ENCODE measurements at places on chromosomes 1 and 21.

- DNase-seq, result peak; percentile 6
Observed at GRCh38 chr1:5688081-5689077, 303.8 kb downstream of the NPHP4 start.

DNA sequence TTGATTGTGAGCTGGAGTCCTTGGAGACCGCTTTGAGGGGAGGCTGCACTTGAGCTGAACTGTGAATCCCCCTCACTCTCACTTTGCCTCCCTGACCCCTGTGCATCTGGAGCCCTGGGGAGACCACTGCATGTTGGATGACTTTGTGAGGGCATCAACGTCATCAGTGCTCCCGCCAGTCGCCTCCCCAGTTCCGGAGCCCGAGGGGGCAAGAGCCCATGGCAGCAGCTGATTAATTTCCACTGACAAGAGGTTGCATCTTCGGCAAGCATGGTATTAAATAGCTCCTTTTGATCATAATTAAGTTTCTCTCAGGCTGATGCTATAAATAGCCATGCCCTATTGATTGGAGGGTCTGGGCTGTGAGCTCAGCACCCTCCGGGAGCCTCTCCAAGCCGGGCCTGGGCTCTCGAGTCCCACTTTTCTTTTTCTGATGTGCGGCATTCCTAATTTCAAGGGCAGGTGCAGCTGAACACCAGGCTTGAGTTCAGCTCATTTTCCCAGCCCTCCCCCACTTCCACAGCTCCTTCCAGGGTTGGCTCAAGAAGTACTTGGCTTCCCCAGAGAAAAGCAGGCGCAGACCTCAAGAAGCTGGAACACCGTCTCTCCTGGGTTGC is 33.2 kb downstream of the KCND3 start:
- DNase-seq, result no peak

DNA sequence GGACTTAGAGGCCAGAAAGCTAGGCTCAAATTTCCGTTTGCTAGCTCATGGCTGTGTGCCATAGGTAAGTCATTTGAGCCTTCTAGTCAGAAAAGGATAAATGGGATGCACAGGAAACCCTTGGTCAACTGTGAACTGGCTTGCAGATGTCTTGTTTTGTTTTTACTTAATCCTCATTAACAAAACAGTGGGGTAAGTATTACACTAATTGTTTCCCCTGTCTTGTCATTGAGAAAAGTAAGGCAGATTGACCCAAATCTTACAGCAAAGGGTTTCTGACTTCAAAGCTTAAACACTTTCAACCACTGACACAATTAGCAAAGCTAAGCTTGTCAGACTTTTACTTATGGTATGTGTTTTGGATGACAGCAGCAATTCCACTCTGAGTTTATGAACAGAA is 291.3 kb downstream of the NTNG1 start:
- no peak for DNase-seq

GRCh38 chr1:45820173-45820572 is 16.8 kb downstream of the MAST2 start:
- DNase-seq, result no peak

DNA sequence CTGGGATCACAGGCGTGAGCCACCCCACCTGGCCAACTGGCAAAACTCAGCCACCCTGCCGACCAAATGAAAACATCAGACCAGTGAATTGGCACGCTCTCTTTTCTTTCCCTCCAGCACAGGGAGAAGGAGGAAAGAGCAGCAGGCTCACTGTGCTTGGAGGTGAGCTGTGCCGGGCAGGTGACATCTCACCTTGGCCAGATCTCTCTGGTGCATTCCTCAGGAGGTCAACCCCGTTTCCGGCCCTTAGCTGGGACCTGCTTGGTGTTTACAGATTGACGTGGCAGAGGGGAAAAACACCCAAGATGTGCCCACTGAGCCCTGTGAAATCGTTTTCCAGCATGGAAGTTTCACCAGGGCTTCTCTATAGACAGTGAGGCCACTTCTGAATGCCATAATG is 45.1 kb downstream of the TMEM51 start:
- DNase-seq, result no peak

- DNase-seq, result no peak
Observed at GRCh38 chr1:23356471-23357137, 12.5 kb upstream of the HNRNPR start.

- DNase-seq, result no peak
Observed at GRCh38 chr1:4973341-4973740, 318.9 kb downstream of the AJAP1 start.

DNA sequence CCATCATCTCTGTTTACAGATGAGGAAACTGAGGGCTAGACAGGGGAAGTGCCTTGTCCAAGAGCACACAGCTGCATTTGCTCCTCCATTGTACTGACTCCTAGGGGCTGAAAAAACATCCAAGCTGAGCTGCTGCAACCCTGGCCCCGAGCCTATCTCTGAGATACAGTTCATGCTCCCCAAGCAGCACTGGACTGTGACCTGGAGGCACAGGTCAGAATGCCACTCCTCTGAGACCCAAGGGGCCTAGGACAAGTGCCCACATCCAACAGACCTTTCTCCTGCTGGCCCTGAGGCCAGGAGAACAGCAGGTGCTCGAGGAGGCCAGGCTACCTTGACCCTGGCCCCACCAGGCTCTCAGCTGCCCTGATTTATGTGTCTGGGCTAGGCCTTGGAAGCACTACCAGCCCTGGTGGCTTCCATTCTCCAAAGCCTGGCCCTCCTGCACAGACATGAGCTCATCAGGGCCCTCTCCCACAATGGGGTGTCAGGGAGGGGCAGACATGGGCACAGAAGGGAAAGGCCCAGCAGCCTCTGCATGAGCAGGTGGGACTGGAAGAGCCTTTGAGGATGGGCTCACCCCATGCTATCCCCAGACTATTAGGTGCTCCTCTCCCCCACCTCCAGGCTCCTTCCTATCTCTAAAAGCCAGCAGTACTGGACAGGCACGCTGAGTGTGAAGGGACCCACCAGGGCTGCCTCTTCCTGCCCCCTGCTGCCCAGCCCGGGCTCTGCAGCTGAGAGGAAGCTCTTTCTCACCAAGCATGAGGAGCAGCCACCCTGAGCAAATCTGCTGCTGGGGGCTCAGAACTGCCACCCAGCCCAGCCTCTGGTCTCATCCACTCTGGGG is 18.8 kb downstream of the ADGRB2 start:
- DNase-seq, result peak; percentile 56

DNA sequence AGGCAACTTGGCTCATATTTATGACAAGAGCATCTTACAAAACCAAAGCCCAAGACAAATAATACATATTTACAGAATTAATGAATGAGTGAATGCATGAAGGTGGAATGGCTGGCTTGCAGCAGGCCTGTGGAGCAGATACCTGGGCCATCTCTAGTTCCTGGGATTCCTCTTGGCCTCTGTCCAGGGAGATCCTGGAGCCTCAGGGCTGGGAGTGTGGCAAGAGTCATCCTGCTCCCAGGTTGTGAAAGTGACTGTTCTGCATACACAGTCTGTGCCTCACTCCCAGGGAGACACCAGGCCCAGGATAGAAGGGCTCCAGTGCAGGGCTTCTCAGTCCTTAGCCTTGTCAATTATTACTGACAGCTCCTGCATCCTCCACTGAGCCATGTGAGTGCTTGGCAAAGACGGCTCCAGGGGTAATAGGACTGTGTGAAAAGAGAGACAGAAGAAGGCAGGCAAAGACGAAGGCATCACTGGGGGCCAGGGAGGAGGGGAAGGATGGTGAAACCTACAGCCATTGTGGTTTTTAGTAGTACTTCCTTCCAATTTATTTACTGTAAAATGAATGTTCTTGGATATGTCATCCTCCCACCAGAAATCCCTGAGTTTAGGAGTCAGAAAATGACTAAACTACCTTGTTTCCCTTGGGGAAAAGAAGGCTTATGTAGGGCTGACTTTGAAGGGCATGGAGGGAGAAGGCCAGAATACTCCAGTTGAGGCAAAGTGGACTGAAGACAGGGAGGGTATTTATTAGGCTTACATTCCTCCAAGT is 14.3 kb upstream of the KPRP start:
- DNase-seq, result no peak

GRCh38 chr1:6584126-6585080 is 4.6 kb downstream of the ZBTB48 start:
- DNase-seq, result no peak

DNA sequence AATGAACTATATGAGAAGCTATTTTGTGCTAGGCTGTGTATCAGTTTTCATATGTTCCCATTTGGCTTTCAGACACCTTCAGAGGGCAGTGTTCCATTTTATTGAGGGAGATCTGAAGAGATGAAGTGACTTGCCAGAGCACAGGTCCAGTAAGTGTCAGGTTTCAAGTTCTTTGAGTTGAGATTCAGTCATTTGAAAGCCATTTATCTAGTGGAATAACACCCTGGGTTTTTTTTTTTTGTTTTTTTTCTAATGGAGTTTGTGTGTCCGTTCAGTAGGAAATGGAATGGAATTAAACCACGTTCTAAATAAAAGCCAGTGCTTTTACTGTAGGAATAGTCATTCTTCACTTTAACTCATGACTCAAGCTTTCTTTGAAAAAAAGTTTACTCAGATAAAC is 652.9 kb upstream of the USP24 start:
- no peak for DNase-seq

- DNase-seq, result peak; percentile 85
Observed at GRCh38 chr1:160070243-160071163, 543 bp upstream of the KCNJ10 start.

- DNase-seq, result no peak
Observed at GRCh38 chr1:185562461-185563359, 171.5 kb upstream of the HMCN1 start.

- no peak for DNase-seq
Observed at GRCh38 chr1:226657895-226658545, 81.1 kb downstream of the ITPKB start.

- no peak for DNase-seq
Observed at GRCh38 chr1:91120936-91121335, 99.1 kb upstream of the ZNF644 start.

GRCh38 chr1:30535595-30536325 is 187.6 kb downstream of the MATN1 start:
- DNase-seq, result no peak

DNA sequence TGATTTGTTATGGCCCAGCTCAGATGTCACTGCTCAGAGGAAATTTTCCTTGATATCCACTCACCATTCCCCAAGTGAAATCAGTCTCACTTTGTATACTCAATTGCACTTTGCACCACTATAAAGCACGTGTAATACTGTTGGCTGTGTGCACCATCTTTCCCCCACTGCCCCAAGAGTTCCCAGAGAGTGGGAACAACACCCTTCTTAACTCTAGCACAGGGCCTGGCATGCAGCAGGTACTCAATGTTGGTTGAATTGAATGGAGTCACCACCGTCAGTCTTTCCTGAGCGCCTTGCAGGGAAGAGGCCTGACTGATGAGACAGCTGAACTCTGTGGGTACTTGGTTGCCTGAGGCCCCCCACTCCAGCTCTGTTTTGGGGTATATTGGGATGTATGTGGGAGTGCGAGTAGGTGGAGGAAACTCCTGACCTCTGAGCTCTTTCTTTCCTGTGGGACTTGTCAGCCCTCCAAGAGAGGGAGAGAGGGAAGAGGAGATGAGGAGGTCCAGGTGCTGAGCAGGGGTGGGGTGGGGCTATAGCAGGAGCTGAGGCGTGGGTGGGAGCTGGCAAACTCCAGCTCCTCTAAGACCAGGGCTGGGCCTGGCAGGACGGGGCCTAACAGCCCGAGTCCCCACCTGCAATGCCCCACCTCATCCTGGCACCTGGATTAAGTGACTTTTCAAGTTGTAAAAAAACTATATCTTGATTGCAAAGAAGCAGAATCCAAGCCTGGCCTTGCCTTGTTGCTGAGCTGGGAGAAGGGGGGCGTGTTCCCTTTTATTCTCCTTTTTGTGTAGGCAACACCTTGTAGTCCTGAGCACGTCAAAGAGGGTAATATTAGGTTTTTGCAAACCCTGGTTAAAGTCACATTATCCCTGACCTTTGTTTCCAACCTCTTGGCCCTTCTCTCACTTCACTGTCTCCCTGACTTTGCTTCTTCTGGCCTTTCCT is 19.4 kb upstream of the WASF2 start:
- no peak for DNase-seq

- no peak for DNase-seq
Observed at GRCh38 chr1:43225168-43225567, 44.6 kb upstream of the TMEM125 start.

DNA sequence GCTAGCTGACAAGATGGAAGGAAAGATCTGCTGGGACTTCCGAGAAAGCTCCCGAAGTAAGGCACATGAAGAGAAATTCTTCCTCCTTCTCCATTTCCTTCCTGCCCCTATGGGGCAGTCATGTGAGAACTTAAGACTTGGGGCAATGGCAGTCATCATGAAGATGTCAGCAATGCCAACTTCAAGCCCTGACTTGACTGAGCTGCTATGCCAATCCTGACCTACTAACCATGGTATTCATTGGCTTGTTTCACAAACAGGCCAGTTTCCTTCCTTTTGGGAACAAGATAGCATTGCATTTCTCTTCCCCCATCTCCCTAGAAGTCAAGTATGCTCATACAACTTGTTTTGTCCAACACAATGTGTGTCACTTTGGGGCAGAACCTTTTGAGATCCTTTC is 25.5 kb downstream of the GRIK1 start:
- no peak for DNase-seq

DNA sequence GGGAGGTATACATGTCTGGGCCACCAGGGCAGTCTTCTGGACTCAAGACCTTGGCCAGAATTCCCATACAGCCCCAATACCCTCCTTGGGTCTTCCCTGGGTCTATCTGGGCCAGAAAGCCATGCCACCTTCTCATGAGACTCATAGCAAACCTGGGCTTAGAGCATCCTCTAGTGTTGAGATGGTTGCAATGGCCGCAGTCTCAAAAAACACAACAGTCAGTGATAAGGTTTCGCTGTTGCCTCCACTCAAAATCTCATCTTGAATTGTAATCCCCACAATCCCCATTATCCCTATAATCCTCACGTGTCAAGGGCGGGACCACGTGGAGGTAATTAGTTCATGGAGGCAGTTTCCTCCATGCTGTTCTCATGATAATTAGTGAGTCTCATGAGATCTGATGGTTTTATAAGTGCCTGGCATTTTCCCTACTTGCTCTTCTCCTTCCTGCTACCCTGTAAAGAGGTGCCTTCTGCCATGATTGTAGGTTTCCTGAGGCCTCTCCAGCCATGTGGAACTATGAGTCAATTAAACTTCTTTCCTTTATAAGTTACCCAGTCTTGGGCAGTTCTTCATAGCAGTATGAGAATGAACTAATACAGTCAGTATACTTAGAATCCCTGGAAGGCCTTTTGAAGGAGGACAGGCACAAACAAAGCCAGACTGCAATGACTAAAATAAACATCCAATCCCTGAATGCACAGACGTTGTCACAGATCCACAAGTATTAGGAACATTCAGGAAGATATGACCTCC is 77.0 kb downstream of the CTH start:
- no peak for DNase-seq

GRCh38 chr1:178579562-178579961 is 66.7 kb downstream of the TEX35 start:
- no peak for DNase-seq

DNA sequence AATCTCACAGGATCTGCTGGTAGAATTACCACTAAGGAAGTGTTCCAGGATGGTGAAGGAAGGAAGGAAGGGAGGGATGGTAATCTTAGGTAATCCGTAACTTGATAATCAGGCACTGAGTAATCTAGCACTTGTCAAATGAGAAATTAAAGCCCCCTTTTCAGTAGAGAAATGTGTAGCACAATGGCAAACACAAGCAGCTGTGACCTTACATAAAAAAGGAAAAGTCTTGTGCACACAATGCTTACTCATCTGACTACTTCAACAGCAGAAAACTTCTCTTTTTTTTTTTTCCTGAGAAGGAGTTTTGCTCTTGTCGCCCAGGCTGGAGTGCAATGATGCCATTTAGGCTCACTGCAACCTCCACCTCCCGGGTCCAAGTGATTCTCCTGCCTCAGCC is 6.1 kb downstream of the NUP210L start:
- DNase-seq, result no peak

All from CD4-positive, alpha-beta T cell treated with Interleukin-17A for 4 hours (primary cell).